ENCODE measurements at places on chromosomes 1 and 21. TPM values are rescaled to one million over a fixed set of nuclear protein-coding genes. Genes with fewer than 3 reads are reported as not detected.

DNA sequence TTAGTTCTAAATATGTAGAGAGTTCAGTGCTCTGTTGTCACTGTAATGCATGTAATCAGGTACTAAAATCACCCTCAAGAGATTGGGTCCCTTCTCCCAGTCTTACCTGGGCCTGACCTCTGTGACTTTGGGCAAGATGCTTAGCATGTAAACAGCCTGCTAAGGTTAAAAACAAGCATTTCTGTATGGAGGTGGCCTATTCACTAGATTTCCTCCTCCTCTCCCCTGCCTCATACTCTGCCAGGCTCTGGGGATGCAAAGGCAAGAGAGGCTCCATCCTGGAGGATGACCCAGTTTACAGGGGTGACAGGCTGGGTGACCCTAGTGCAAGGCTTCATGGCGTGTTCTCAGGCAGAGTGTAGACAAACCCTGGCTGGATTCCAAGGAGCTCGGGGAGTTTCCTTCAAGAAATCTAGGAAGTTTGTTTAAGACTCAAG, 28.8 kb downstream of the VANGL2 start:
- no peak for DNase-seq

The PLCH2 gene
- 1.1 TPM for total RNA-seq

The RHCE gene
- 1.1 TPM for total RNA-seq

DNA sequence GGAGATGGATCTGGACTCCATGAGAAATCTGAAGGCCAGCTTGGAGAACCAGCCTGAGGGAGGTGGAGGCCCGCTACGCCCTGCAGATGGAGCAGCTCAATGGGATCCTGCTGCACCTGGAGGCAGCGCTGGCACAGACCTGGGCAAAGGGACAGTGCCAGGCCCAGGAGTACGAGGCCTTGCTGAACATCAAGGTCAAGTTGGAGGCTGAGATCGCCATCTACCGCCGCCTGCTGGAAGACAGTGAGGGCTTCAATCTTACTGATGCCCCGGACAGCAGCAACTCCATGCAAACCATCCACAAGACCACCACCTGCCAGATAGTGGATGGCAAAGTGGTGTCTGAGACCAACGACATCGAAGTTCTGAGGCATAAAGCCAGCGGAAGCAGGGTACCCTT, 601.5 kb upstream of the ZP4 start:
- no peak for DNase-seq

- DNase-seq = peak; percentile 34
Observed at GRCh38 chr1:2789986-2790581, 11.4 kb downstream of the TTC34 start.

The INSRR gene
- total RNA-seq = 0.40 TPM

GRCh38 chr1:46464915-46465314, 24.7 kb upstream of the DMBX1 start:
- no peak for DNase-seq

GRCh38 chr1:16447641-16448040, 7.1 kb downstream of the NECAP2 start:
- no peak for DNase-seq
